Globus pallidus (tissue), 1 donor: ENCODE measurements at places on chromosomes 13 and 19.

DNA sequence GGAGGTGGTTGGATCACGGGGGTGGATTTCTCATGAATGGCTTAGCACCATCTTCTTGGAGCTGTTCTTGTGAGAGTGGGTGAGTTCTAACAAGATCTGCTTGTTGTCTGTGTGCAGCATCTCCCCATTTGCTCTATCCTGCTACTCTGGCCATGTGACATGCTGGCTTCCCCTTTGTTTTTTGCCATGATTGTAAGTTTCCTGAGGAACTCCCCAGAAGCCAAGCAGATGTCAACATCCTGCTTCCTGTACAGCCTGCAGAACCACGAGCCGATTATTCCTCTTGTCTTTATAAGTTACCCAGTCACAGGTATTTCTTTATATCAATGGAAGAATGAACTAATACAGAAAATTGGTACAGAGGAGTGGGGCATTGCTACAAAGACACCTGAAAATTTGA is 2.3 kb upstream of the SIGLEC12 start:
- no peak for DNase-seq

GRCh38 chr19:38870612-38871011 is 7.5 kb downstream of the RINL start:
- DNase-seq: no peak

DNA sequence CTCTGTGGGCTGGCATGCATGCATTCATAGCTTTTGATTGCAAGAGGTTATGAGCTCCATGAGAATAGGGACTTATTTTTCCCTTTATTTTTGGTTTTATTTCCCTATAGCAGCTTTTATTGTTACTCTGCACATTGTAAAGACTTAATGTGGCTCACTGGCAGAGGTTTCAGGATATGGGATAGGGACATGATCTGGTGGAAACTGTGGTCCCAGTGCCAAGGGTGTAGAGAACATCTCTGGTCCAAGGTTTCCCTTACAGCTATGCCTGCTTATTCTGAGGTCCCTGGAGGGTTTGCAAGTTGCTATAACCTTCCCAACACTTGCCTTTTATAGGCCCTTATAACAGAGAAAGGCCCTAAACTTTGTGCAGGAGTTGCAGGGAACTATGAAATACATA is 33.6 kb downstream of the LMO7 start:
- DNase-seq: no peak

- DNase-seq: no peak
Measured at GRCh38 chr19:45136507-45137178, 24.1 kb downstream of the NKPD1 start.

DNA sequence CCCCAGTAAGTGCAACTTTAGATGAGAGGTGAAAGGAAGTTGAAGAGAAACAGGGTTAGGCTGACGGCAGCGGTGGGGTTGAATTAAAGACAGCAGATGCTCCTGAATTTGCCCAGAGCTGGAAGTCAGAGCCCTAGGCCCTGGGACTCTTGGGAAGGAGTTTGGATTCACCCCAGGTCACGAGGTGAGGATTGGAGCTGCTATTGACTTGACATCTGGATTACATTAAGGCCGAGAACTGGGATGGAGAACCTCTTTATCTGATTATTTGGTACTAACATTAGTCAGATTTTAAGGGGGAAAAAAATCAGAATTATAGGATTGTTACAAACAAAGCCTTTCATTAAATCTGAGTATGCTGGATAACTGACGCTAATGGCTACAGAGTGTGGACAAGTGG is 367.2 kb downstream of the ZNF536 start:
- no peak for DNase-seq

GRCh38 chr19:30744741-30745475 is 372.7 kb downstream of the ZNF536 start:
- no peak for DNase-seq

DNA sequence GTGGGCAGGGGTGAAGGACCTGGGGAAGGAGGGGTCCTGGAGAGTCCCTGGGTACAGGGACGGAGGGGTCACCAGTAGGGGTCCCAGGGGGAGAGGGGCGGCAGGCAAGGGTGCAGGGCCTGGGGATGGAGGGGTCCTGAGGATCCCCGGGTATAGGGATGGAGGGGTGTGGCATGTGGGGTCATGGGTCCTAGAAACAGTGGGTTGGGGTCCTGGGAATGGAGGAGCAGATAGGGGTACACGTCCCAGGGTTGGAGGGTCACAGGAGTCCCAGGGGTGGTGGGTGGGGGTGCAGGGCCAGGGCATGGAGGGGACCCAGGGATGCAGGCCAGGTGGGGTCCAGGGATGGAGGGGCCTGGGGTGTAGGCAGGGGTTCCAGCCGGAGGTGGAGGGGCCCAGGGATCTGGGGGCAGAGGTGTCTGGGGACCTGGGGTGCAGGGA is 1.4 kb downstream of the BTBD2 start:
- no peak for DNase-seq

- DNase-seq: no peak
Measured at GRCh38 chr19:7004313-7004931, 16.8 kb downstream of the MBD3L2B start.

DNA sequence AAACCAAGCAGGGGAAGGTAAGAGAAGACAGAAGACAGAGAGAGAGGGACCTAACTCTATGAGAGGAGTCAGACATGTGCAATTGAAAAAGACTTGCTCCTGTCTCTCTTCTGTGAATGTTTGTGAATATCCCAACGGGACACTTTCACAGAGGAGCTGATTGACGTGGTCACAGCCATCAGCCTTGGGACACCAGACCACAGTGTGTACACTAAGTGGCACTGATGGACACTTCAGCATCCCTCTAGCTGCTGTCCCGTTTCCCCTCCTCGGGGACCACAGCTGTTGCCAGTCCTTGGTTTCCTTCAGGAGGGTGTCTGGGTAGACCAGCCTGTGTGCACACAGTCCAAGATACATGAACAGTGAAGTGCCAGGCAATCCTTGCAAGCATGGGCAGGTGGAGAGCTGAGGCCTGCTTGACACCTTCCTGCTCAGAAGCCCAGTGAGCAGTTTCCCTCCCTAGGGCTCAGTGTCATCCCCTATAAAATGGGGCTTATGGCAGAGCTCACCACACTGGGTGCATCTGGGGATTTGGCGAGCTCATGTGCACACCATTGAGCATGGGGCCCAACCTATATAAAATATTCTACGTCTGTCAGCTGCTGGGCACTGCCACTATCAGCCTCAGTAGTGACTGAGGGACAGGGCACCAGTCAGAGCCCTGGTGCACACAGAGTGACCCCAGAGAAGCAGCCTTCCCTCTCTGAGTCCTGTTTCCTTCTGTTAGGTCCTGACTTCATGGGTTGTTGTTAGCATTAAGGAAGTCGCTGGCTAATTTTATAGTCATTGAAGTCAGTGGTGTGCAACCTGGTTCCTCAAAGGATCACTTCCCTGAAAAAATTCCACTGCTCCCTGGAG is 4.3 kb upstream of the USF2 start:
- no peak for DNase-seq

DNA sequence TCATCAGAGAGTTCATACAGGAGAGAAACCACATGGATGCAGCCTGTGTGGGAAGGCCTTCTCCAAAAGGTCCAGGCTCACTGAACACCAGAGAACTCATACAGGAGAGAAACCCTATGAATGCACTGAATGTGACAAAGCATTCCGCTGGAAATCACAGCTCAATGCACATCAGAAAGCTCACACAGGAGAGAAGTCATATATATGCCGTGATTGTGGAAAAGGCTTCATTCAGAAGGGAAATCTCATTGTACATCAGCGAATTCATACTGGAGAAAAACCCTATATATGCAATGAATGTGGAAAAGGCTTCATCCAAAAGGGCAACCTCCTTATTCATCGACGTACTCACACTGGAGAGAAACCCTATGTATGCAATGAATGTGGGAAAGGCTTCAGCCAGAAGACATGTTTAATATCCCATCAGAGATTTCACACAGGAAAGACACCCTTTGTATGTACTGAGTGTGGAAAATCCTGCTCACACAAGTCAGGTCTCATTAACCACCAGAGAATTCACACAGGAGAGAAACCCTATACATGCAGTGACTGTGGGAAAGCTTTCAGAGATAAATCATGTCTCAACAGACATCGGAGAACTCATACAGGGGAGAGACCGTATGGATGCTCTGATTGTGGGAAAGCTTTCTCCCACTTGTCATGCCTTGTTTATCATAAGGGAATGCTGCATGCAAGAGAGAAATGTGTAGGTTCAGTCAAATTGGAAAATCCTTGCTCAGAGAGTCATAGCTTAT is 17.7 kb downstream of the ZNF613 start:
- no peak for DNase-seq

DNA sequence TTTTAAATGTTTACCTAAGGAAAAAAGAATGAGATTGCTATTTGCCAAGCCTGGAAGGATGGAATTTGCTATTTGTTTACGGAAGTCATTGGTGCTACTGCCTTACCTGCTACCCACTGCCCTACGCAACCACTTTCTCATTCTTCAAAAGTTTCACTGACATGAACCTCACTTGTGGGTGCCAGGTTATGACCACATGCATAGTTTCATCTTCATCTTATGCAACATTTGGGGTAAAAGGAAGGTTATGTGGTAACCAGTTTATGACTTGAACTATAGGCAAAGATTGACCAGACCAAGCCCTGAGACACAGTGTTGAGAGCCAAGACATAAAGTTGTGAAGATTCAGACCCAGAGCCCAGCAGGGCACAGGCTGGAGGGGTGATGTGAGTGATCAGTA is 142.5 kb downstream of the LACC1 start:
- DNase-seq: no peak

DNA sequence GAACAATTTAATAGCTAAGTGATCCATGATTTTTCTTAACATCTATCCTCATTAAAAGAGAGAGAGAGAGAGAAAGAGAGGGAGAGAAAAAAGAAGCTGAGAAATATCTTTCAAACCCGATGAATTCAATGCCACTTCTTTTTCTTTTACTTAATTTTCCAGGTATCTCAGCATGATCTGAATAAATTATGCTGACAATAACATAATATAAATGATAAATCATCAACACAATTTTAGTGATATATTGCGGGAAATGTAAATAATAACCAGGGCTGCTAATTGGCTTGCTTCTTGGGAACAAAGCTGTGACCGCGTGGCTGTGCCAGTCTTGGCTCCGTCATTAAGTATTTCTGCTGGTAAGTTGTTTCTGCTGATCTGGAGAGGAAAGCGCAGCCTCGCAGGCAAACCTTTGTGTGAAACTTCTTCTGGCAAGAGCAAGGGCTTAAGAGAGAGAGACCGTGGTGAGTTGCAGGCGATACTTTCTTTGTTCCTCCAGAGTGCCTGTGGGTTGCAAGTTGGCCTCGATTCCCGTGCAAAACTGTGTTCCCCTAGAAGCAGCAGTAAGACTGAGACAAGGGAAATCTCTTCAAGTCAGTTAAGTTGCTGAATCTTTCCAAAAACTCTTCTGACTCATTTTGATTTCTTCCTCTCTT is 489.1 kb upstream of the TSHZ3 start:
- DNase-seq: peak; percentile 21

- no peak for DNase-seq
Measured at GRCh38 chr13:24145674-24146073, 14.8 kb upstream of the SPATA13 start.

DNA sequence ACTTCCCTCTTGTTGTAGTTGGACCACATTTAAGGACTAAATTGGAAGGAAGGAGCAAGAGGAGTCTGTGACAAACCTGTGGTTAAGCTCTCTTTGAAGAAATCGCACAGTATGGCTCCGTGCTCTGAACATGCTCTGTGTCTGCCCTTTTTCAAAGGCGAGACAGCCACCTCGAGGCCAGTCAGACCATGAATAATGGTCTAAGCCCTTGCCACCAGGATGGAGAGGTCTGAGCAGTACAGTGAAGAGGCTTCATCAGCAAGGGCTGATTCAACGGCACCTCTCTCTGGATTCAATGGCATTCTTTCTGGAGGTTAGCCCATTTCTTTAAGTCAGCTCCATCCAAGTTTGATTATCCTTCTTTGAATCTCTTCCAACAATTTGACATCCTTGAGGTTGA is 30.9 kb downstream of the FAM216B start:
- DNase-seq: no peak

DNA sequence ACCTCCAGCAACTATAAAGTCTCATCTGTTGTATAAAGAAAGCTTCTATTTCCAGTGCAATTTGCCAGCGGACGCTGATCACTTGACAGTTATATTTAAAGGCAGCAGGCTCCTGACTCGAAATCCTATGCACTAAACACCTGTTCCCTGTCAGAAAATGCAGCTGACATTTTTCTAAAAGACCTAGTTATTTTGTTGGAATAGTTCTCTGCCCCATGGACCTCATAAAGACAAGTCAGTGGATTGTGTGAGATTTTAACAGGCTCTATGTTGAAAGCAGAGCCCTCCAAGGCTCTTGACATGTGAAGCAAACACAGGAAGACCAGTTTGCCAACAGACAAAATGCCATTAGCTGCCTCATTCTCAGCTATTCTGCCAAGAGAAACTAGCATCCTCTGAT is 304.7 kb upstream of the KLF12 start:
- DNase-seq: no peak

- DNase-seq: no peak
Measured at GRCh38 chr13:21632196-21632595, 28.2 kb upstream of the MICU2 start.

GRCh38 chr19:41299755-41300089 is 10.2 kb upstream of the CCDC97 start:
- no peak for DNase-seq

DNA sequence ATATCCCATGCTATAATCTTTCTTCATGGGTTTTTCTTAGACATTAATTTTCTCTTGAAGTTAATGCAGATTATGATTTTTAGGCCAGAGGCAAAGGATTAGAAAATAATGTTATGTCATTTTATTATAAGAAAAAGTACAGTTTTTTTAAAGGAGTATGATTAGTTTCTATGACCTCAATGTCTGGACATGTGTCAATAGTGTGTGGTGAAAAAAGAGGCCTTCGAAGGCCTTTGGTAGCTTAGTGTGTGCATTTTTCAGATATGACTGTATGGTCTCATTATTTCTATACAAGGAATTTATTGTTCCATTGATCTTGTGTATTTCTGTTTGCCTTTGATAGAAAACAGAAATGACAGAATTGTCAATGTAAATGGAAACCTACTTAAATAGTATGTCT is 195.6 kb downstream of the GPC5 start:
- DNase-seq: no peak

GRCh38 chr13:29799041-29799440 is 51.4 kb downstream of the UBL3 start:
- DNase-seq: no peak

GRCh38 chr13:30600496-30600895 is 17.2 kb upstream of the USPL1 start:
- DNase-seq: no peak

DNA sequence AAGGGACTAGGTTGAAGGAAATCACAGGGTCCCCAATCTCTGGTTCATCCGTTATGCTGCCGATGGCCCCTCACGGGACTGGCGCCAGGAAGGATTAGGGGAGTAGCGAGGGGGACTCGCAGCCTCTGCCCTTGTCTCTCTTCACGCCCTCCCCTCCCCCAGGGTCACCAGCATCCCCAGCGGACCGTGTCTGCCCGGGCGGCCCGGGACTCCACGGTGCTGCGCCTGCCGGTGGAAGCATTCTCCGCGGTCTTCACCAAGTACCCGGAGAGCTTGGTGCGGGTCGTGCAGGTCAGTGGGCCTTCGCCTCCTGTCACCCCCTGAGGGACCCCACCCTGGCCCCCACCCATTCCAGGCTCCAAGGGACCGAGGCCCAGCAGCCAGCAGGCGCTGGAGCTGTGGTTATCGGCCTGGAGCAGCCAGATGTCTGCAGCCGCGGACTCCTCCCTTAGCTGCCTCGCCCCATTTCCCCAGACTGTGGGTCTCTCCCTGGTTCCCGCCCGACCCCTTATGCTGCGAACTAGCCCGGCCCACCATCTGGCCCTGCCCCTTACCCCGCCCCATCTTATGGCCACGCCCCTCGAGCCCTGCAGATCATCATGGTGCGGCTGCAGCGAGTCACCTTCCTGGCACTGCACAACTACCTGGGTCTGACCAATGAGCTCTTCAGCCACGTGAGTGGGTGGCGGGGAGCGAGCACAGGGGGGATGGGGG is 5.4 kb downstream of the PNPLA6 start:
- no peak for DNase-seq
